ENCODE measurements at places on chromosomes 3 and 15. TPM values are rescaled to one million over a fixed set of nuclear protein-coding genes. Genes with fewer than 3 reads are reported as not detected.

Gene CPLX3
- total RNA-seq: 0.09 TPM

Gene BCHE
- not detected for total RNA-seq

Gene SLC35G2
- total RNA-seq: 3.4 TPM

Gene ANKUB1
- total RNA-seq: not detected

Gene RASGRF1
- not detected for total RNA-seq

DNA sequence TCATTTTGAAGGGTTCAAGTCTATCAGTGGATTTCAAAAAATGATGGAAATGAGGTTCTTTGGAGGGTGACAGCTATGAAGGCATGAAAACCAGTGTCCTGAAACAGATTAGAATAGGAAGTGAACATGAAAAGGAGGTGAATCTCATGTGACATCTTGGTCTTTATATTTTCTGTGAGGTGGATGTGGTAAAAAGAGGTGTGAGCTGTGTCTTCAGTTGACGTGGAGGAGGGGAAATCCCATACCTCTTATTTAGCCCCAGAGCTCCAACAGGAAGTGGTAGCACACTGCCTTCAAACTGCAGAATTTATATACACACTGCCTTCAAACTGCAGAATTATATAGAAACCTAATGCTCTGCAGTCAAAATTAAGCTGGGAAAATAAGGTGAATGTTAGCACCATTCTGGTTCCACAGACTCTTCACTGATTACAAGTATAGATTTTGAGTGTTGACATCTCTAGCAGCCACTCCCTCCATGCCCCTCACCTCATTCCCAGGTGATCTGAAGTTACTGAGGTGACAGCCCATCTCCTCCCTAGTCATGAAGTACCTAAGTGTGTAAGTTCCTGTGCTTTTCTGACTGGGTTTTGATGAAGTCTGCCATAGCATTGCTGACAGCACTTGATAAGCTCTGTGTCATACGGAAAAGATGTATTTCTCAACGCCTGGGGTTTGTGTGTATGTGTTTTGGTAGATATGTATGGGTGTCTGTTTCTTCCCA, 2.7 kb downstream of the RAB8B start:
- DNase-seq: peak; percentile 91

GRCh38 chr3:16069149-16069922, 105.1 kb upstream of the GALNT15 start:
- no peak for DNase-seq

DNA sequence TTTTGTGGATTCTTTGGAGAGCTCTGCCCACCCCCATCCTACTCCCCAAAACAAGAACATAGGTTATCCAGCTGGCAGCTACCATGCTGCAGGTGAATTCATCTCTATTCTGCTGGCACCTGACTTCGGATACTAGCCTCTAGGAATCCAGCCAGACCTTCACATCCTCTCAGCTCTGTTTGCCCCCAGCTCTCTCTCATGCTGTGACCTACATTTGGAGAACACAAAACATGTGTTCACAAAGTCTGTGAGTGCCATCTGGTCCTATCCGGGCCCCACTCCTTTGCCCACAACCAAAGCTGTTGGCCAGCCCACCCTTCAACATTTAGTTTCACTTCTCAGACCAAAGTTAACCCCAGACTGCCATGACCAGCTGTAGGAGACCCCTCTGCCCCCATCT, 89.4 kb upstream of the C3orf80 start:
- DNase-seq: no peak

DNA sequence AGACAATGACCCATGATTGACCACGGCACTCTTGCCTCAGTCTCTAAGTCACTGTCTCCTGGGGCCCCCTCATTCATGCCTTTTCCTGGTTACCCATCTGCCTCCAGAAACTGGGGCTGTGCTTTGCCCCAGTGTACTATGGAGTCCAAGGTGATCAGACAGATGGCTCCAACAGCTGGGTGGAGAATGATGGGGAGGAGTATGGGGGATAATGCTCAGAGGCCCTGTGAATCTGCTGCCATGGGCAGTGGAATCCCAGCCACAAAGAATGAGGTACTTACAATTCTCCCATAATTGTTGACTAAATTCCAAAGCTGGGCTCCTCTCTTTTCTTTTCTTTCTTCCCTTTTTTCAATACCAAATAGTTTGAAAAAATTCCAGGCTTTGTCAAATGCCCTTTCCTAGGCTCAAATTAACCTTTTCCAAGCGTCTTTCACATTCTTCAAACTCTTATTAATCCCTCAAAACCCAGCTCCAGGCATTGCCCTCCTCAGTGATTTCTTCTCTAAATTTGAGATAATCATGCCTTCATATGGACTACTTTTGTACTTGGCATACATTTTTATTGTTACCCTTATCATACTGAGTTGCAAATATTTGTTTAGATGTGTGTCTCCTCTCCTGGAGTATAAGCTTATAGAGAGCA, 148.5 kb upstream of the ICE2 start:
- DNase-seq: no peak

All from activated CD4-positive, alpha-beta T cell treated with anti-CD3 and anti-CD28 coated beads, Interleukin-2, amount 10 ng/mL, durations not matched to agents 24 days and 14 days (primary cell).